ENCODE measurements at places on chromosomes 3 and 15. TPM values are rescaled to one million over a fixed set of nuclear protein-coding genes. Genes with fewer than 3 reads are reported as not detected.

Gene CYP1A2
- not detected for polyA plus RNA-seq

Gene FHIT
- 17.3 TPM for polyA plus RNA-seq

Gene PARL
- 95.3 TPM for polyA plus RNA-seq

Gene ASB14
- polyA plus RNA-seq = 0.53 TPM

Gene ITIH3
- not detected for polyA plus RNA-seq

Gene TBCCD1
- 24.6 TPM for polyA plus RNA-seq

Gene SH2D7
- polyA plus RNA-seq = not detected

Gene CELSR3
- 0.59 TPM for polyA plus RNA-seq

Gene NME9
- polyA plus RNA-seq = 0.29 TPM

Gene TMEM108
- polyA plus RNA-seq = not detected

Gene NANOGP8
- polyA plus RNA-seq = not detected

Gene CHST13
- polyA plus RNA-seq = not detected

Gene AMIGO3
- polyA plus RNA-seq = 1.5 TPM

Gene BFSP2
- polyA plus RNA-seq = 2.8 TPM

Gene FMN1
- not detected for polyA plus RNA-seq

Gene SPINK8
- polyA plus RNA-seq = not detected

Gene PLCL2
- 43.4 TPM for polyA plus RNA-seq

Gene LDHAL6B
- polyA plus RNA-seq = not detected

Gene PPM1L
- polyA plus RNA-seq = 3.0 TPM

Gene DENND6A
- polyA plus RNA-seq = 25.5 TPM

Gene ISLR2
- polyA plus RNA-seq = not detected

Gene LIPC
- 0.95 TPM for polyA plus RNA-seq

Gene COLQ
- polyA plus RNA-seq = not detected

Gene ZPLD1
- not detected for polyA plus RNA-seq

Gene IQCF5
- polyA plus RNA-seq = not detected

Gene RAF1
- 56.0 TPM for polyA plus RNA-seq

Measured in IgD-negative memory B cell (primary cell).